ENCODE measurements at places on chromosomes 2 and 18.

GRCh38 chr2:36253086-36253485 is 102.5 kb upstream of the CRIM1 start:
- no peak for DNase-seq

GRCh38 chr2:175836361-175836760 is 165.7 kb downstream of the LNPK start:
- DNase-seq: no peak

DNA sequence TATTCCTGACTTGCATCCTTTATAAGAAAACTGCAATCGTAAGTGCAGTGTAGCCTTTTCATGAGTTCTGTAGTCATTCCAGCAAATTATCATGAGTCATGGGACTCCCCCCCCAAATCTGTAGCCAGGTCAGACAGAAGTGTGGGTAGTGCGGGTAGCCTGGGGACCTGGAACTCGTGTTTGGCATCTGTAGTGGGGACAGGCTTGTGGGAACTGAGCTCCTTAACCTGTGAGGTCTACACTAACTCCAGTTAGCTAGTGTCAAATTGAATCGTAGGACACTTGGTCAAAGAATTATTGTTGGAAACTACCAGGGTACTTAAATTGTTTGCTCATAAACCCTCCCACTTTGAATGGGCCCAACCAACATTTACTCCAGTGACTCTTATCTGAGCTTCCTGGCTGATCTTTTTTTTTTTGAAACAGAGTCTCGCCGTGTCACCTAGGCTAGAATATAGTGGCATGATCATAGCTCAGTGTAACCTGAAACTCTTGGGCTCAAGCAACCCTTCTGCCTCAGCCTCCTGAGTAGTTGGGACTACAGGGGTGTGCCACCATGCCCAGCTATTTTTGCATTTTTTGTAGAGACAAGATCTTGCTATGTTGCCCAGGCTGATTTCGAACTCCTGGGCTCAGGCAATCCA is 12.4 kb downstream of the PFN4 start:
- no peak for DNase-seq

DNA sequence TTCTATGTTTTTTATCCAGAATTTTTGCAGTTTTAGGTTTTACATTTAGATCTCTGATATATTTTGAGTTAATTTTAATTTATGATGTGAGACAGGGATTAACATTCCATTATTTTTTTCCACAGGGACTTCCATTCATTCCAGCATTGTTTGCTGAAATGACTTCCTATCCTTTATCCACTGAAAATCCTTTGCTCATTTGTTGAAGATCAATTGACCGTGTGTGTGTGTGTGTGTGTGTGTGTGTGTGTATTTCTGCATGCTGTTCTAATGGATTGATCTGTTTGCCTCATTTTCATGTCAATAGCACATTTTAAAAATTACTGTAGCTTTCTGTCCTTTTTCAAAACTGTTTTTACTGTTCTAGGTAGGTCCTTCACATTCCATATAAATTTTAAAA is 480.3 kb downstream of the DSC3 start:
- DNase-seq: no peak

GRCh38 chr18:35623255-35623654 is 41.7 kb downstream of the GALNT1 start:
- no peak for DNase-seq

- no peak for DNase-seq
These were observed 60.8 kb downstream of the KIAA2012 start for GRCh38 chr2:202133909-202134265.

DNA sequence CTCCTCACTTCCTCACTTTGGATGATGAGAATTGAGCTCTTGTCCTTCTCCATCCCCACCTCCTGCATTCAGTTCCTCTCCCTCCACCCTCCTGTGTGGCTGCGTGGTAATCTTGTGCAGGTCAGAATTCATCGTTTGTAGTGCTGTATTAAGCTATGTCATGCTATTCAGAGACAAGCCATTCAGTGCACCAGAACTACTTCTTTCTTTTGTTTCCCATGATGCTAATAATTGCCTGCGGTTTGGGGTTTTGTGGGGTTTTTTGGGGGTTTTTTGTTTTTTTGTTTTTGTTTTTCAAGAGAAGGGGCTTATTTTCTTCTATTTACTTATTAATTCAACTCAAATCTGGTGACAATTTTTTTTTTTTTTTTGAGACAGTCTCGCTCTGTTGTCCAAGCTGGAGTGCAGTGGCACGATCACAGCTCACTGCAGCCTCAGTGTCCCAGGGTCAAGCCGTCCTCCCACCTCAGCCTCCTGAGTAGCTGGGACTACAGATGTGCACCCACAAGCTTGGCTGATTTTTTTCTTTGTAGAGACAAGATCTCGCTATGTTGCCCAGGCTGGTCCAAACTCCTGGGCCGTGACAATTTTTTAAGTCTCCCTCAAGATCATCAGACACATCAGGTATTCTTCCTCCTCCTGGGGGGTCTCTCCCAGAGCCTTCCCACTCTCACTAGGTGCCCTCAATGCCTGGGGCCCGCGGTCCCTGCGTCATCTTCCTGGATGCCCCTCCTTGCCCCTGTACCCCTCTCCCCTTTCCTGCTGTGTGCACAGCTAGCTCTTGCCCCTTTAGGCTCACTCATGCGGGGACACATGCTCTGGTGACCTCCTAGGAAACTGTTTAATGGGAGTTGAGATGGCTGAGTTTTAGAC is 37.8 kb downstream of the MAL start:
- no peak for DNase-seq

DNA sequence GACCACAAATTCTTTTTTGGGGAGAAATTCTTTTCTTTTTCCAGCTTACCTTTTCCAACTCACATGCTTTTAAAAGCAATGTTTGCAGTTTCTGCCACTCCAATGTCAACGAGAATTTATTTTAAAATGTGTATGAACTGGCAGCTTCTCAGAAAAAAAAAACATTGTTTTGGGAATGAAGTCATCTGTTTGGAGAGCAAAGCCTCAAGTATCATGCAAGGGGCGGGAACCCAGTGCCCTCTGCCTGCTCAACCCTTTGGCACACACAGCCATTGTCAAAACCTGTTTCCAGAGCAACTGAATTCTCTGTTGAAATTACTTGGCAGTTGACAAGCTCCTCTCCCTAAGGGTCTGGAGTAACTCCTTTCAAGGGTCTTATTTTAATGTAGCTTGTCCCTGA is 128.5 kb downstream of the QPCT start:
- DNase-seq: no peak

DNA sequence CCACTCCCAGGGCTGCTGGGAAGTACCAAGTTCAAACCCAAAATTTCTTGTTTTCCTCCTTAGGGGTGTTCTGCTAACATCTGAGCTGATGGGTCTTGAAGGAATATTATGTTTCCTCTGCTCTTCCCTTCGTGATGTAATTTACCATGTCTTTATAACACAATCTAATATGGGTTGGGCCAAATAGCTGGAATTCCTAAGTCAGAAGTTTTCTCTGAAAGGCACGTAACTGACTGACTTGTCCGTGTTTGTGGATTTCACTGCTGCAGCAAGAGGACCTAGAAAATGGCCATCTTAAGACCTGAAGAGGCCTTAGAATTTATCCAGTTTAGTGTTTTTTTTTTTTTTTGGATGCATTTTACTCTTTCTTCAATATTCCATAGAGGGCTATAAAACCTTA is 256.7 kb downstream of the DCDC2C start:
- DNase-seq: no peak

GRCh38 chr18:52311331-52311730 is 28.7 kb upstream of the DCC start:
- DNase-seq: no peak

GRCh38 chr2:84038866-84039265 is 420.2 kb downstream of the SUCLG1 start:
- no peak for DNase-seq

- no peak for DNase-seq
These were observed 117.3 kb downstream of the MIB1 start for GRCh38 chr18:21857871-21858270.

- no peak for DNase-seq
These were observed 127.5 kb upstream of the MMADHC start for GRCh38 chr2:149715005-149715592.

DNA sequence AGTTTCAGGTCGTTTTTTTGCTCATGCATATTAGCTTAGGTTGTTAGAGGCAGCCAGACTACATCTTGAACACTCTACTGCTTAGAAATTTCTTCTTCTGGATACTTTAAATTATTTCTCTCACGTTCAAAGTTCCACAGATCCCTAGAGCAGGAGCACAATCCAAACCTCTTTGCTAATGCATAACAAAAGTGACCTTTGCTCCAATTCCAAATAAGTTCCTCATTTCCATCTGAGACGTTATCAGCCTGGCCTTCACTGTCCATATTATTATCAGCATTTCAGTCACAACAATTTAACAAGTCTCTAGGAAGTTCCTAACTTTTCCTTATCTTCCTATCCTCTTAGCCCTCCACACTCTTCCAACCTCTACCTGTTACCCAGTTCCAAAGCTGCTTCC is 50.4 kb upstream of the ERMN start:
- no peak for DNase-seq

DNA sequence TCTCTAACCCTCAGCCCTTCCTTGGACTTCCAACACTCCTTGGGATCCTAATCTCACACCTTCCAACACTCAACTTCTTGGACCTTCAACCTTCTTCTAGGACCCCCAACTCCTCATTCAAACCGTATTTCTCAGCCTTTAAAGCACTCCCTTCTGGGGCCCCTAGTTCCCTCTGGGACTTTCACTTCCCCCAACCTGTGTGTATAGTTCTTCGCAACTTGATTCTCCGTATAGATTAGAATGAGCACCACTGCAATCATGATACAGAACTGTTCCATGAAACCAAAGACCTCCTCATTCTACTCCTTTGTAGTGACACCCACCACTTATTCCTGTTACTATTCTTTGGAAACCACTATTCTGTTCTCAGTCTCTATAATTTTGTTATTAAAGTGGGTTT is 62.0 kb upstream of the NFU1 start:
- no peak for DNase-seq

GRCh38 chr2:234960175-234961088 is 8.6 kb downstream of the SH3BP4 start:
- DNase-seq: peak; percentile 73

DNA sequence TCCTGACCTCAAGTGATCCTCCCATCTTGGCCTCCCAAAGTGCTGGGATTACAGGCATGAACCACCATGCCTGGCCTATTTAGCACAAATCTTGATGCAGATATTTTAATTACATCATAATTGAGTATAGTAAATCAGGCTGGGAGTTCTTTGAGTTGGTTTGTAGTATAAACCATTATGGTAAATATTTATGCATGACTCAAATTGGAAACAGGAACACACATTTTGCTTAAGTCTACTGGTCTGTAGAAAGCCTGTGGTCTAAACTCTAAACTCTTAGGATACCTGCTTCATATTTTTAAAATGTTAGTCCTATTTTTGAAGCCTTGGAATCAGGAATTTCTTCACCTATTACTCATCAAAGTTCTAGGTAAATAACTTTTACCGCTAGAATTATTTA is 16.8 kb downstream of the ASXL3 start:
- no peak for DNase-seq

- no peak for DNase-seq
These were observed 232.9 kb downstream of the CDH7 start for GRCh38 chr18:65983750-65984149.

- DNase-seq: no peak
These were observed 22.3 kb upstream of the ST3GAL5 start for GRCh38 chr2:85911097-85911496.

DNA sequence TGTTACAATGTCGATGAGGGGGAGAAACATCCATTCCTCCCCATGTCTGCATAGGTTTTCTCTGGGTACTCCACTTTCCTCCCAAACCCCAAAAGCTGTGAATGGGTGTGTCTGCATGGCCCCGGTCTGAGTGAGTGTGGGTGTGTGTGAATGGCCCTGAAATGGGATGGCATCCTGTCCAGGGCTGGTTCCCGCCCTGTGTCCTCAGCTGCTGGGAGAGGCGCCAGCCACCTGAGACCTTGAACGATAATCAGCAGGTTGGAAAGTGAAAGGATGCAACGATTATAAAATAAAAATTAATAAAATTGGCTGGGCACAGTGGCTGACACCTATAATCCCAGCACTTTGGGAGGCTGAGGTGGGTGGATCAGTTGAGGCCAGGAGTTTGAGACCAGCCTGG is 69.2 kb downstream of the NPPC start:
- DNase-seq: no peak

- no peak for DNase-seq
These were observed 93.2 kb downstream of the MYOM1 start for GRCh38 chr18:3126457-3127097.

DNA sequence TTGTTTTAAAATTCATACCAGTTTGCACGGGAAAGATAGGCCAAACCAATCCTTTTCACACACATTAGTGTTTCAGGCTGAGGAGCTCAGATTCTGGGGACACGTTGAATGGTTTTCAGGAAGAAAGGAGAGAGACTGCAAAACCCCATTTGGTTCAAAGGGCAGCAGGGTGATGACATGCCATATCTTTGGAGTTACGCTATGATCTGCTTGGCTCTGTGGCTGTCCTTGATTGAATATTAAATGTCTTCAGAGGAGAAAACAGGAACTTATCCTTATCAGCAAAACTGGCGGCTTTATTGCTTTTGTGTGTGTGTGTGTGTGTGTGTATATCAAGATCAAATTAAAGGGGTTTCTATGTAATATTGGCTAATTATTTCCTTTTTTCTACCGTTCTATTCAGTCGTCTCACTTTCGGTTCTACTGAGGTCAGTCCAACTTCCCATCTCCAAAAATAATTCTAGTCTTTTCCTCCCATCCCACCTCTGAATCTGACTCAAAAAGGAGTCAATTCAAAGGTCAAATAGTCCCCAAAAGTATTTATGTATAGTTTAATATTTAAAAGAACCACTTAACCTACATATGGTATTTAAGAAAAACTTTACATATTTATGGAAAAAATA is 292.9 kb upstream of the CCDC68 start:
- no peak for DNase-seq

- DNase-seq: no peak
These were observed 5.8 kb downstream of the DLX2 start for GRCh38 chr2:172096626-172097547.

DNA sequence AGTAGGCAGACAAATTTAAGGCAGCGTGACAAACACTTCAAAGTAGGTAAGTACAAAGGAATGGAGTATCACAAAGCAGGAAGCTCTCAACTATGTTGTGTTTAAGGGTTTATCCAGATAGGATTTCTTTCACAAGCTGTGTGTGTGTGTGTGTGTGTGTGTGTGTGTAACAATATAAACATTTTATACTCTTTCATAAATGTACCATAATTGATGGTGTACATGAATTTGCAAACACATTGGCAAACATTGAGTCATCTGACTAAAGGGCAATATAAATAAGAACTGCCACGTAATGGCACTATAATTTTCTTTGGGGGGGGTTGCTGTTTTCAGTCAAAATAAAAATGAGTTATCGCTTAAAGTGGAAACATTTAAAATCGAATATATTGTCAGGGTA is 1004.4 kb upstream of the DDX18 start:
- DNase-seq: no peak

DNA sequence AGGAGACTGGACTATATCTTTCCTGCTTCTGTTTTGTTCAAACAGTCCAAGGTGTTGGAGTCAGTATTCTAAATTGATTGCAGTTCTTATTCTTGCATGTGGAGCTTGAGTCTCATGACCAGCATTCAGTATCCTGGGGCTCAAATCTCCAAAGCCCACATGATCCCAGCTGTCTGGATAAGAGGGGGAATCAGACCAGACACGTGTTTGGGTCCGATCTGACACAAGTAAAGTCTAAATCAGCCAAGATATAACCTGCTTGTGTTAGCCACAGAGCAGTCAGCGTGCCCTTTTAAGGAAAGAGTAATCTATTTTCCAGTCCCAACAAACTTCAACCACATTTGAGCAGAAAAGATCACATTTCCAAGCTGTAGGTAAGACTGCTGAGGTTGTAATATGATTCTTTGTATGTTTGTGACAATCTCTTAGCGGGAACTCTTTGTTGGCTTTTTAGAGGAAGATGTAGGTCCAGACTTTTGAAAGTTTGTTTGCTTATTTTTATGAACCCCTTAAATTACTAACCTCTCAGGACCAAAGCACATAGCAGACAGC is 334.6 kb downstream of the SLC4A3 start:
- no peak for DNase-seq
